ENCODE measurements at places on chromosomes 4 and X.

GRCh38 chr4:66059556-66059955 lies 389.3 kb upstream of the EPHA5 start:
- DNase-seq = no peak

- DNase-seq = no peak
Observed at GRCh38 chrX:97517763-97518162, 634.1 kb downstream of the RPA4 start.

DNA sequence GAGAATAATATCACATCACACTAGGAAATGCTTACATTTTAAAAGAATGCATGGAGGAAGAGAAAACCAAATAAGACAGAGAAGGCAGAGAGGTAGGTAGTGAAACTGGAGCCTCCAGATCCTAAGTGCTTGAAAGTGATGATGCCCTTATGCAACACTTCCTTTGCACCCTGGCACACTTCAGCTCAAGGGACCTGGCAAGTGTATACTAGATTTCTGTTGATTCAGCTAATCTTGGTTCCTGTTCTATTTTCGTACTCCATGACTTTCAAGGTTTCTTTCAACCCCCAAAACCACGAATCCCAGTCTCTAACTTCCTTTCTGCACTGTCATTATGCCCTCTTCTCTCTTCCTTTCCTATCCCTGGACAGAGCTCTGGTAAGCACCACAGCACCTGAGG lies 36.9 kb upstream of the SH3KBP1 start:
- DNase-seq = no peak

- no peak for DNase-seq
Observed at GRCh38 chrX:109934935-109935334, 68.0 kb upstream of the TMEM164 start.

DNA sequence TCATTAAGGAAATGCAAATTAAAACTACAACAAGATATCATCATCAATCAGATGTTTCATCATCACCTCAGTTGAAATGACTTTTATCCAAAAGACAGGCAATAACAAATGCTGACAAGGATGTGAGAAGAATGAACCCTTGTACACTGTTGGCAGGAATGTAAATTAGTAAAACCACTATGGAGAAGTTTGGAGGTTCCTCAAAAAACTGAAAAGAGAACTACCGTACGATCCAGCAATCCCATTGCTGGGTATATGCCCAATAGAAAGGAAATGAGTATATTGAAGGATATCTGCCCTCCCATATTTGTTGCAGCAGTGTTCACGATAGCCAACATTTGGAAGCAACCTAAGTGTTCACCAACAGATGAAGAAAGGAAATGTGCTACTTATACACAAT lies 50.6 kb upstream of the STARD8 start:
- no peak for DNase-seq

- no peak for DNase-seq
Observed at GRCh38 chr4:23897564-23898109, 7.8 kb upstream of the PPARGC1A start.

- no peak for DNase-seq
Observed at GRCh38 chr4:52111995-52112394, 60.9 kb downstream of the SPATA18 start.

DNA sequence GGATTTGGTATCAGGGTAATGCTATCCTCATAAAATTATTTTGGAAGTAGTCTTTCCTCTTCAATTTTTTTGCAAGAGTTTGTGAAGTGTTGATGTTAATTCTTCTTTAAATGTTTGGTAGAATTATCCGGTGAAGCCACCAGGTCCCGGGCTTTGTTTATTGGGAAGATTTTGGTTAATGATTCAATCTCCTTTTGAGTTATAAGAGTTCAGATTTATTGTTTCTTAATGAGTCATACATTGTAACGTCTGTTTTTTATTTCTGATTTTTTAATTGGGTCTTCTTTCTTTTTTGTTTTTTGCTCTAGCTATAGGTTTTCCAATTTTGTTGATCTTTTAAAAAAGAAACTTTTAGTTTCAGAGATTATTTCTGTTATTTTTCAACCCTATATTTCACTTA lies 412.3 kb downstream of the PDGFC start:
- DNase-seq = no peak

DNA sequence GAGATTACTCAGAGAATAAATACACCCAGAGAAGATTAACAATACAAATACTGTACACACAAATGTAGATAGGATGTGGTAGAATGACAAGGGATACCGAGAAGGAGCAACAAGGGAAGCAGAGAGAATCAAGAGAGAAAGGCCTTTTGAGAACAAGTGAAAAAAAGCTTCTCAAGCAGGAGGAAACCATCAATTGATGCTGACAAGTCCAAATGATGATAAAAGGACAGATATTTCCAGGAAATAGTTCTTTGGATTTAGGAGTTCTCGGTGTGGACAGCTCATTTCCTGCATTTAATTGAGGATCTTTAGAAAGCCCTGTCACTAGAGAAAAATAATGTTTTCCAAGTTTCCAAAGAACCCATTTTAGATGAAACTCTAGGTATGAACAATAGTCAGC lies 48.1 kb downstream of the NPY5R start:
- no peak for DNase-seq

DNA sequence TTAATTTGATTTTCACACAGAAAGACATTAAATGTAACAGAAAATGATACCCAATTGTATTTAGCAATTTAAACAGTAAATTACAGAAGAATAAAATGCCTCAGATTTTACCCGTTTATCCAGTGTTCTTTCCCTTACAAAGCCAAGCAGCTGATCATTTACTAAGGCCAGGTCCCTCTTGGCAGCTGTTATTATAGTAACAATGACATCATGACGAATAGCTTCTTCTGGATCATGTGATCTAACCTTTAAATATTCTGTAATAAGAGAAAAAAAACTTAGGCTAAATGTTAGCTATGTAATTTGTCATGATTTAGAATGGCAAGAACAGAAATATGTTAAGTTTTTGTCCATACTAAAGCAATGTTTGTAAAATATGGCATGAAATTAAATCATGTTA lies 69.4 kb downstream of the PDS5A start:
- DNase-seq = no peak

GRCh38 chrX:71540801-71541200 lies 7.9 kb downstream of the OGT start:
- DNase-seq = no peak

- DNase-seq = no peak
Observed at GRCh38 chrX:15617111-15617510, 16.4 kb upstream of the ACE2 start.

GRCh38 chr4:126799416-126799815 lies 833.3 kb upstream of the INTU start:
- no peak for DNase-seq

DNA sequence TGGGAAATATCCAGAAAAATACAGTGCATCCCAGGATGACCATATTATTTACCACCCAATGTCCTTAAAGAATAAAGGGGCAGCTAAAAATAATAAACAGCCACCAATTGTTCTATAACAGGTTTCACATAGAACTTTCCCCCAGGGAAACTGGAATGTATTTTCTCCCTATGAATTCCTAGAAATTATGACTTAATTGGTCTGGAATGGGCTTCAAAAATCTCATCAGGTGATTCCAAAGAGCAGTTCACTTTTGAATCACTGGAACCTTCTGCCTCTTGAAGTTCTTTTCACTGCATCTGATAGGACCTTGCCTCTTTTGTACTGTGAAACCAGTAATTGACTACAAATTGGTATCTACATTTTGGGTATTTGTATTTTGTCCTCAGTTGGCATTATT lies 119.3 kb downstream of the ZNF330 start:
- no peak for DNase-seq

DNA sequence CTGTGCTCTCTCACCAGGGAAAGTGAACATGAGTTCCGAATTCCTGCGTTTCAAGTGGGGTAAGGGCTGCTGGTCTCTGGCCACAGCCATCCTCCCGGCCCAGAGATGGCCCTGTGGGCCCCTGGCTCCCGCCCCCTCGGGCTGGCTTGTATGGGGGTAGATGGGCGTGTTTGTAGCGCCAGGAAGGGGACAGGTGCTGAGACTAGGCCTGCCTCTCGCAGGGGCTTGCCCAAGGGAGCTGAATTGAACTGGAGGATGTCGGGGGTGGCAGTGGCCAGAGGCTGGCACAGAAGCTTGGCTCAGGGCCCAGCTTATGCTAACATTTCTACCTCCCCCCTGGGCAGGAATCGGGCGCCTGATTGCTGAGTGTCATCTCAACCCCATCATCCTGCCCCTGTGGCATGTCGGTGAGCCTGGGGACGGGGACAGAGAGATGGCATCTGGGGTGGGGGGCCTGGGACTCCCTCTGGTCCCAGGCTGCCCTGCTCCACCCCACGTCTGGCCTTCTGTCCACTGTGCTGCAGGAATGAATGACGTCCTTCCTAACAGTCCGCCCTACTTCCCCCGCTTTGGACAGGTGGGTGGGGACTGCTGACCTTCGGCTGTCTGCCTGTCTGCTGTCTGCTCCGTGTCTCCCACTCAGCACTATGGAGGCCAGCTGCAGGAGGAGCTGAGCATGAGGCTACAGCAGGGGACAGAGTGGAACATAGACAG lies 8.5 kb downstream of the TAFAZZIN start:
- DNase-seq = no peak

- no peak for DNase-seq
Observed at GRCh38 chr4:38065176-38065575, 105.0 kb downstream of the PTTG2 start.

GRCh38 chr4:126991965-126992364 lies 640.8 kb upstream of the INTU start:
- no peak for DNase-seq

- no peak for DNase-seq
Observed at GRCh38 chrX:115251458-115252233, 17.8 kb upstream of the LRCH2 start.

DNA sequence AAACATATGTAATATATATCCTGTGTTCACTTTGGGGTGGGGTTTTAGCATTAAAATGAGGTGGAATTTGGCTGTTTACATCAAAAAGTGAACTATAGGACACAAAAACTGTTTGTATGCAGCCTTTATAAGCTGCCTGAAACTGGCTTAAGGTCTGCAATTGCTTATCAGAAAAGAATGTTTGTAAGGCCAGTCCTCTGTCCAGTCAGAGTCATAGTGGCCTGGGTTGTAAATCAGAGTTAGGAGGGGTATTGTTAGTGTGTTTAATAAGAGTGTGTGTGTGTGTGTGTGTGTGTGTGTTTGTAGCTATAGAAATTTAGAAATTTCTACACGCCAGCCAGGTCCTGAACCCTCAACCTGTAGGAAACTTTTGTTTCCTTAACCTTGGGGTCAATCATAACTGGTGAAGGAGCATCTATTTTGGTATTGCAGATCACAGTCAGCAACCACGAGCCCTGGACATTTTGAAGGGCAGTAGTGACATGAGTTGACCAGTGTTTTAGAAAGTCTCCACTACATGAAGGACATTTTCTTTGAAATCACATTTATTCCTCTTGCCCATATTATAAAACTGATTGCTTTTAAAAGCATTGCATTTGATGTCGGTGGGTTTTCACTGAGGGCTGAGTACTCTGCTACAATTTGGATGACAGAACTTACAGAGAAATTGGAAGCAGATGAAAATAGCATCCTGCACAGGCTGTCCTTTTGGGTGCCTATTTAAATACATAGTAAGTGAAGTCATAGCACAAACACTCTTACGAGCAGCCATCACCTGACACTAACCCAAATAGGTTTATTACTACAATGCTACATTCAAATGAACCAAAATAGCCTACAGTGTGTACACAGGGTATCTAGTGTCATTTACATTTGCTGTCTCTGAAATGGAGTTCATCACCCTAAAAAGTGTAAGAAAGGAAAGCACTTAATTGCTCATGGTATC lies 11.2 kb upstream of the TMEM154 start:
- no peak for DNase-seq

GRCh38 chrX:40167850-40168479 lies 70.2 kb upstream of the BCOR start:
- DNase-seq = no peak

- no peak for DNase-seq
Observed at GRCh38 chr4:786074-786741, 39.7 kb downstream of the CPLX1 start.

DNA sequence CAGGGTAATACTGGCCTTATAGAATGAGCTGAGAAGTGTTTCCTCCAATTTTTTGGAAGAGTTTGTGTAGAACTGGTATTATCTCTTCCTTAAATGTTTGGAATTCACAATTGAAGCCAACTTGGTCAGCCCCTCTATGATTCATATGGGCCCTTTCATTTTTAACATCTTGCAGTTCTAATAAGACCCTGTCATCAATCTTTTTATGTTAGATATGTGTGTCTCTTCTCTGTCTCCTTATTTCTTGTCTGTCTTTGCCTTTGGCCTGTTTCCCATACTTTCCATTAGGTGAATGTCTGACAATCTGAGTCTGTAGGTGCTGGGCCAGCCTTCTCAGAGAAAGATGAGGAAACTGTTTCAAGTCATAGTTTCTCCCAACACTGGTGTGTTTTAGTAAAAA lies 88.7 kb downstream of the SLC16A2 start:
- DNase-seq = no peak

DNA sequence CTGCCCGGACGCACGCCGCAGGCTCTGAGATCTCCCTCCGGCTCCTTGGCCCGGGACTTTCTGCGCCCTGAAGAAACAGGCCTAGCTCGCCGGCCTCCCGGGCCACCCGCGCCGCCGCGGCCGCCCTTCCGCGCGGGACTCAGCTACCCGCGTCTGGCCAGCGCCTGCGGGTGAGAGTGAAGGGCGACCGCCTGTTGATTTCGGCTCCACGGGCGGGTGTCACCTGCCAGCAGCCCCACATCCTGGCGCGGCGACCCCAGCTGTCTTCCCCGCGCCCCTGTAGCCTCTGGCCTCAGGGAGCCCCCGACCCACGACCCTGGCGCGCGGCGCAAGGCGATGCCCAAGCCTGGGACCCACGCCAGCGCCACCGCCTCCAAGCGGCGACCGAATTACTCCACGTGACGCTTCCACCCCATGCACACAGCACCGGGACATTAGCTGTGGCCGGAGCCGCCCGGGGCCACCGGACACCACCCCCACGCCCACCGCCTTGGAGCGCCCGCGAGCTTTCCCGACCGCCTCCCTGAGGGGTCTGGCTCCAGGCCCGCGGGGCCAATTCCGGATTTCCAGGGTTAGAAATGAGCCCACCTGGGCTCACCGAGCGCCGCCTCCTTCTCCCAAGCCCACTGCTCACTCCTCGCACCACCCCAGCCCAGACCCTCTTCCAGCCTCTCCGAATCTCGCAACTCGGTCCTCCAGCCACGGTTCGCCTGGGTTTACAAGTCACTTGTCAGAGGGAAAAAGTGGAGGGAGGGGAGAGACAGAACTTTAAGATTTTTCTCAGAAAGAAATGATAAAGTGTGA lies 10.2 kb downstream of the ARX start:
- no peak for DNase-seq

DNA sequence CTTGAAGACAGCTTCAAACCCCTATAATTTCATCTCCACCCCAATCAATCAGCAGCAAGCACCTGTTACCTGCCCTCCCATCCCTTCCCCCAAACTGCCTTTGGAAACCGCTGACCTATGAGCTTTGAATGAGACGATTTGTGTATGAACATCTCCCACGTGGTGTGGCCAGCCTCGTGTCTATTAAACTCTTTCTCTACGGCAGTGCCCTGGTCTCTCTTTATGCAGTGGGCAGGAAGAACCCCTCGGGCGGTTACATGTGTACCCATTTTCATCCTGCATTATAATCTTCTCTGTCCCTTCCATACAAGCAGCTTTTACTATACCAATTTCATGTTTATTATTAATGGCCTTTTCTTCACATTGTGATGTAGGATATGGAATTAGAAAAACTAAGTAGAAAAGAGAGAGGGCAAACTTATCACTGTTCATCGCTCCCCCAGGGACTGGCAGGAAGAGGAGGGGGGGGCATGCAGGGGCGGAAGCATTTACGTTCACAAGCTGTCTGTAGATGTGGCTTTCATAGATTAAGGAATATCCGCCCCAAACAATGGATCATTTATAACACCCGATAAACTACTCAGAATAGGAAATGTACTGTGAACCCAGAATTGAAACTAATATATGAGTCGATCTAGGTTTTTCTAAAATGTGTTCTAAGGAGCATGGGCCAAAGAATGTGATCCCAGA lies 95.5 kb upstream of the ZNF518B start:
- DNase-seq = no peak
